ENCODE measurements at places on chromosomes 6 and 20.

DNA sequence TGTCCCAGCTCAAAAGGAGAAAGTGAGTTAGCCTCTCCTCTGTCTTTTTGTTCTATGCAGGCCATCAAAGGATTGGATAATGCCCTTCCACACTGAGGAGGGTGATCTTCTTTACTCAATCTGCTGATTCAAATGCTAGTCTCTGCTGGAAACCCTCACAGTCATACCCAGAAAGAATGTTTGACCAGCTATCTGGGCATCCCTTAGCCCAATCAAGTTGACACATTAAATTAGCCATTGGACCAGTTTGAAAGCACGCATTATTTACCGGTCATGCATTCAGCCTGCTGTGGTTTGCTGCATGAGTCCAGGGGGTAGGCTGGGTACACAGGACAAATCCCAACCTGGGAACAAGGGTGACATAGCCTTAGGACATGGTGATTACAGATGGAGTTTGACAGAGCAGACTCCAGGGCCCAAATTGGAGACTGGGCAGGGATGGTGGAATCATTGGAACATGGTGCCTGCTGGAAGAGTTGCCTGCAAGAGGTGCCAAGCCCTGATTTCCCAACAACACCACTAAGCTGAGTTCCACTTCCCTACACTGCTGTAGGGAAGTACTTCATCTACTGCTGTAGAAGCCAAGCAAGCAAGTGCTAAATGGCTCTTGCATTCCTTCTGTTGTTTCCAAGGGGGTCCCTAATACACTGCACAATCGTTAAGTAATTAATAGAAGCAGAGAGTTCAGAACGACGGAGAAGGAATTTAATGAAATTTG, 87.7 kb downstream of the RNF182 start:
- no peak for DNase-seq

DNA sequence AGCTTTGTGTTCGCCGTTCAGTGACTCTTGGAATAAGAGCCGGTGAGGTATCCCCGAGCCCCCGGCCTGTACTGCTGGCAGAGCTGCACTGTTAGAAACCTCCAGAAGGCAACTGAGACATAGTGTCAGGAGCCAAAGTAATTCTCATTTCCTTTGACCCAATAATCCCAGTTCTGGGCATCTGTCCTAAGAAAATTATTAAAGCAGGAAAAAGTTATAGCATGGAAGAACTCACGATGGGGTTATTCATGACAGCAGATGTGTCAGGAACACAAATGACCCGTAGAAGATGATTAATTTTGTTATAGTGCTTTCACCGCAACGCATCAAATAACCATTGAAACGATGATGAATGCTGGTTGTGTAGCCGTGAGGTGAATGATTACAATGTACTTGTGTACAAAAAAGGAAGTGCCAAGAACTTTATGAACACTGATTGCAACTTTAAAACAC, 20.3 kb downstream of the CYP21A2 start:
- no peak for DNase-seq

- DNase-seq, result no peak
Measured at GRCh38 chr6:105569706-105570105, 166.8 kb upstream of the PREP start.

DNA sequence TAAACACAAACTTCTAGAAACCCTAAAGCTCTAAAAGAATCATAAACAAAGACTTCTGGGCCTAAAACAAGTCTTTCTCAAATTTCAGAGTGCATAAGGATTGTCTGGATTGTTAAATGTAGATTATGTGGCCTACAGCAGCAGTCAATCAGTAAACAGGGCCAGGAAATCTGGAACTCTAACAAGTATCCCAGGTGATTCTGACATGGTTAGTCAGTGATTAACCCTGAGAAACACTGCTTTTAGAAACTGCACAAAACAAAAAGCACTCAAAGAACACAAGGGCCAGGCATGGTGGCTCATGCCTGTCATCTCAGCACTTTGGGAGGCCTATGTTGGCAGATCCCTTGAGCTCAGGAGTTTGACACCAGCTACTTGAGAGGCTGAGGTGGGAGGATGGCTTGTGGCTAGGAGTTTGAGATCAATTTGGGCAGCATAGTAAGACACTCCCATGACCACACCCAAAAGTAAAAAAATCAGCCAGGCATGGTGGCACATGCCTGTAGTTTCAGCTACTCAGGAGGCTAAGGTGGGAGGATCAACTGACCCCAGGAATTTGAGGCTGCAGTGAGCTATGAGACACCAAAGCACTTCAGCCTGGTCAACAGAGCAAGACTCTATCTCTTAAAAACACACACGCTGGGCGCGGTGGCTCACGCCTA, 5.9 kb downstream of the MED20 start:
- no peak for DNase-seq

GRCh38 chr6:97440590-97441176, 157.7 kb upstream of the MMS22L start:
- no peak for DNase-seq

DNA sequence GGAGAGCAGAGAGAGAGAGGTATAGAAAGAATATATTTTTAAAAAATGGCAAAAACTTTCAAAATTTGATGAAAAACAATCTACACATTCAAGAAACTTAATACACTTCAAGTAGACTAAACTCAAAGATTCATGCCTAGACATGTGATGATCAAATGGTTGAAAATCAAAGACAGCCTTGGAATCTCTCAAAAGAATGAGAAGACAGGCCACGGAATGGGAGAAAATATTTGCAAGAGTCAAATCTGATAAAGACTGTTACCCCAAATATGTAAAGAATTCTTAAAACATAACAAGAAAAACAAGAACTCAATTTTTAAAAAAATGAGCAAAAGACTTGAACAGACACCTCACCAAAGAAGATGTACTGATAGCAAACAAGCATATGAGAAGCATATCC, 49.7 kb downstream of the THEMIS start:
- no peak for DNase-seq

DNA sequence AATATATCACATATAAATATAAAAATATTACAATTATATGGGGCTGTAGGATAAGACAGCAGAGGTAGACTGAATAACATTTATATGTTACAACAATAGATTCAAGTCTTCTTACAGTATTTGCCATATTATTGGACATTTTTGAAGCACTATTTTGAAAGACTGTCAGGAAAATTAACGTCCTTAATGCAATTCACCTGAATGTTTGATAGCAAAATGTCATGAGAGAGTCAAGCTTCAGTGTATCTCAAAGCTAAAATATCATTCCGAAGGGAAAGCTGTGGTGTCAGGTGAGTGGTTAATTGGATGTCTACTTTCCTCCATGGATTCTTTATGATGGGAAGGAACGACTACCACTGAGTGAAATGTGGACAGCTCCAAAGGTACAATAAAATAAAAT, 1004.0 kb downstream of the HACE1 start:
- no peak for DNase-seq

DNA sequence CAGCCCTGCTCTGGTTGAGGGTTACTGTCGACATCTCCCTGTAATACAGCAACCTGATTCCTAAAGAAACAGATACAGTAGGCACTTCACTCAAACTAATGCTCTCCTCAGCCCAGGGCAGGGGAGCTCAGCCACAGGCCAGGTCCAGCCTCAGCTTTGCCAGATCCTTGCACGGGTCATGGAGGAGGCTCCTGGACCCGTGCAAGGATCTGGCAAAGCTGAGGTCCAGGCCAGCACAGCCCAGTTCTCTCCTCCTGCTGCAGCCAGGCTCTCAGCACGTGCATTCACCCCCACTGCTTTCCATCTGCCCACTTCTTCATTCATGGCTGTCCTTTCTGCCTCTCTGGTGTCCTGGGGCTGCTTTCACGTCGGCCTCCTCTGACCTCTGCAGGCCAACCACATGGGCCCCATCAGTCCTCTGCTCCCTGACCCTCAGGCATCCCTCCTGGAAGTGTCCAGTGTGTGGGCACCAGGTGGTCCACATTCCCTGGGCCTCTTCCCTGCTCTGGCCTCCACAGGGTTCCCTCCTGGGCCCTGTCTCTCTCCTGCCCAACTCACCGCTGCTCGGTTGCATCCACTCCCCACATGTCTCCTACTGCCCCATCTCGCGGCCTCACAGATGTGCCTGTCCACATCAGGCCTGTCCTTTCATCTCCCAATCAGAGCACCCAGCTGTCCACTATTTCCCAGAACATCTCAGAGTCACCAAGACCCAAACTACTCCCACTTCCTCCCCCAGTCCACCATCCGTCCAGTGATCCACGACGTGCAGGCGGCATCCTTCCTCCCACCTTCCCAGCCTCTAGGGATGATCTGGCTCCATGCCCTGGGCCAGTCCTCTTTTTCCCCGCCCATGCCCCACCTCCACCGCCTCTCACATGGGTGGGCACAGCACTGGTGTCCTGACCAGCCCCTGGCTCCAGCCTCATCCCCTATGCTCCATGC, 11.8 kb upstream of the CD93 start:
- no peak for DNase-seq

DNA sequence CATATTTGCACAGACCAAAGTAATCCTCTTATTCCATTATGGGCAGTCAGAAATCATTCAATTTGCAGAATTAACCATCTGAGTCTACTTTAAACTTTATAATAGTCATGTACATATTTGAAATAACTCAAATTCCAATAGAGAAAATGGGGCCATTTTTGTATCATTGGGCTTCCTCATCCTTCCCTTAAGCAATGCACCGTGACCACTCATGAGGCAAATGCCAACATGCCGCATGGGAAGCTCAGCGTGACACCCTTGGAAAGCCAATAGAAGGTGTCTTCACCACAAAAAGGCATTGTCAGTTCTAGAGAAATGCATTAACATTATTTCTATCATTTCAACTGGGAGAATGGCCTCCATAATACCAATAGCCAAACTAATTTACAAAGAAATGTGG, 38.5 kb downstream of the SIM1 start:
- no peak for DNase-seq

DNA sequence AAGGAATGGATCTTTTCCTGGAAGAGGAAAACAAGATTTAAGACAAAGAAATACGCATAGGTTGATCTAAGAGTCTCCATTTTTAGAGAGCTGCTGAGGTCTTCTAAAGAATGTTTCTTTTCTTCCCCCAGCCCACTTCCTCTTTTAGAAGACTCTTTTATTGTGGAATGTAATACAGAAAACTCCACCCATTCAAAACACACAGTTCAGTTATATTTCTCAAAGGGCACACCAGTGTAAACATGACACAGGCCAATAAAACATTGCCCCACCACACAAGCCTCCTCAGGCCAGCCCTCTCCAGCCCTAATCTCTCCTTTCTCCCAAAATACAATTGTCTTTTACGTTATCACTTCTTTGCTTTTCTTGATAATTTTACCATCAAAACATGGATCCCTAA, 42.8 kb downstream of the SLC35B3 start:
- DNase-seq, result no peak

Measured in effector CD4-positive, alpha-beta T cell (primary cell).